Bronchial smooth muscle cell (primary cell): ENCODE measurements at places on chromosomes 3 and 15. TPM values are rescaled to one million over a fixed set of nuclear protein-coding genes. Genes with fewer than 3 reads are reported as not detected.

RTP2 gene
- total RNA-seq = not detected in 2 replicates

XCR1 gene
- total RNA-seq = under 0.01 TPM in 1 of 2 replicates, not detected in the other

SLC2A2 gene
- total RNA-seq = not detected in 2 replicates

CHRNB4 gene
- total RNA-seq = not detected in 2 replicates

GRIP2 gene
- 0.09 and 0.79 TPM in 2 replicates for total RNA-seq

SMCO1 gene
- total RNA-seq = not detected in 2 replicates

IGF2BP2 gene
- 16.7 and 18.6 TPM in 2 replicates for total RNA-seq

ANKRD63 gene
- total RNA-seq = not detected in 2 replicates

SLC6A20 gene
- not detected in 2 replicates for total RNA-seq

CFAP92 gene
- under 0.01 TPM in 1 of 2 replicates, not detected in the other for total RNA-seq

GPR15 gene
- total RNA-seq = not detected in 2 replicates

SCG3 gene
- not detected in 2 replicates for total RNA-seq

ARL6 gene
- total RNA-seq = 5.2 and 6.8 TPM in 2 replicates

SLC38A3 gene
- not detected in 2 replicates for total RNA-seq

LARP6 gene
- 83.7 and 93.6 TPM in 2 replicates for total RNA-seq

MYO5C gene
- total RNA-seq = 0.09 and 0.16 TPM in 2 replicates

FAM81A gene
- total RNA-seq = under 0.01 and 0.60 TPM in 2 replicates

GRK7 gene
- total RNA-seq = not detected in 2 replicates

SETD5 gene
- 29.2 and 36.8 TPM in 2 replicates for total RNA-seq

TRH gene
- not detected in 2 replicates for total RNA-seq

CHRD gene
- 1.1 and 6.1 TPM in 2 replicates for total RNA-seq

CDHR4 gene
- total RNA-seq = 0.16 and 0.43 TPM in 2 replicates

GABRA5 gene
- not detected in 2 replicates for total RNA-seq

NBEAL2 gene
- total RNA-seq = 1.5 and 1.7 TPM in 2 replicates

CHRNA7 gene
- total RNA-seq = 0.47 and 0.86 TPM in 2 replicates

SCN11A gene
- under 0.01 TPM in 1 of 2 replicates, not detected in the other for total RNA-seq

SOX14 gene
- not detected in 2 replicates for total RNA-seq

UCN2 gene
- total RNA-seq = 0.32 and 0.34 TPM in 2 replicates

COL7A1 gene
- 27.0 and 27.6 TPM in 2 replicates for total RNA-seq

MEIS2 gene
- total RNA-seq = 42.6 and 119 TPM in 2 replicates

TIGIT gene
- total RNA-seq = 0.32 TPM in 1 of 2 replicates, not detected in the other

CSTA gene
- total RNA-seq = 1.6 and 6.6 TPM in 2 replicates

CPN2 gene
- not detected in 2 replicates for total RNA-seq

CHAC1 gene
- 2.7 and 4.4 TPM in 2 replicates for total RNA-seq

DUOX1 gene
- total RNA-seq = under 0.01 and 0.16 TPM in 2 replicates

CSPG5 gene
- total RNA-seq = 0.09 and 0.16 TPM in 2 replicates

GPR149 gene
- not detected in 2 replicates for total RNA-seq

DLL4 gene
- total RNA-seq = under 0.01 and 0.16 TPM in 2 replicates

LEKR1 gene
- 0.26 and 0.32 TPM in 2 replicates for total RNA-seq

GOLGA8T gene
- total RNA-seq = under 0.01 and 0.17 TPM in 2 replicates

C3orf22 gene
- not detected in 2 replicates for total RNA-seq

NRG4 gene
- total RNA-seq = not detected in 2 replicates

ABTB1 gene
- total RNA-seq = 8.7 and 15.5 TPM in 2 replicates

GPR160 gene
- total RNA-seq = under 0.01 TPM in 1 of 2 replicates, not detected in the other

CEP19 gene
- total RNA-seq = 2.5 and 3.8 TPM in 2 replicates

KNL1 gene
- 0.52 and 1.7 TPM in 2 replicates for total RNA-seq

P2RY13 gene
- not detected in 2 replicates for total RNA-seq
